GM12865 (cell line): ENCODE measurements at places on chromosomes 13 and 19.
A peak's percentile ranks its signal among the peaks of the same experiment; 100 is the strongest.

GRCh38 chr13:38688674-38689073 lies 1.8 kb downstream of the FREM2 start:
- no peak for DNase-seq

DNA sequence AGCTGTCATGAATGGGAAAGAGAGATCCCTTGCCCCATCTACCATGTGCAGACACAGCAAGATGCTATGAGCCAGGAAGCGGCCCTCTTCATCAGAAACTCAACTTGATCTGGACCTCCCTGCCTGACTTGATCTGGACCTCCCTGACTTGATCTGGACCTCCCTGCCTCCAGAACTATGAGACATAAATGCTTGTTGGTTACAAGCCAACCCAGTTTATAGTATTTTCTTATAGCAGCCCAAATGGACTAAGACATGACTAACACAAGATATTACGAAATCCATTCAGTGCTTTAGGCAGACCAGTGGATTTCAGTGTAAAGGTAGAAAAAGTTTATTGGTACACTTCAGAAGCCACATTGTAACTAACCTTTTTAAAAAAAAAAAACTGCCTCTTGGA lies 15.6 kb downstream of the PCID2 start:
- DNase-seq = no peak

GRCh38 chr19:29467824-29468401 lies 57.9 kb upstream of the VSTM2B start:
- peak; percentile 59 for DNase-seq

GRCh38 chr13:33933810-33934209 lies 115.9 kb downstream of the RFC3 start:
- no peak for DNase-seq

DNA sequence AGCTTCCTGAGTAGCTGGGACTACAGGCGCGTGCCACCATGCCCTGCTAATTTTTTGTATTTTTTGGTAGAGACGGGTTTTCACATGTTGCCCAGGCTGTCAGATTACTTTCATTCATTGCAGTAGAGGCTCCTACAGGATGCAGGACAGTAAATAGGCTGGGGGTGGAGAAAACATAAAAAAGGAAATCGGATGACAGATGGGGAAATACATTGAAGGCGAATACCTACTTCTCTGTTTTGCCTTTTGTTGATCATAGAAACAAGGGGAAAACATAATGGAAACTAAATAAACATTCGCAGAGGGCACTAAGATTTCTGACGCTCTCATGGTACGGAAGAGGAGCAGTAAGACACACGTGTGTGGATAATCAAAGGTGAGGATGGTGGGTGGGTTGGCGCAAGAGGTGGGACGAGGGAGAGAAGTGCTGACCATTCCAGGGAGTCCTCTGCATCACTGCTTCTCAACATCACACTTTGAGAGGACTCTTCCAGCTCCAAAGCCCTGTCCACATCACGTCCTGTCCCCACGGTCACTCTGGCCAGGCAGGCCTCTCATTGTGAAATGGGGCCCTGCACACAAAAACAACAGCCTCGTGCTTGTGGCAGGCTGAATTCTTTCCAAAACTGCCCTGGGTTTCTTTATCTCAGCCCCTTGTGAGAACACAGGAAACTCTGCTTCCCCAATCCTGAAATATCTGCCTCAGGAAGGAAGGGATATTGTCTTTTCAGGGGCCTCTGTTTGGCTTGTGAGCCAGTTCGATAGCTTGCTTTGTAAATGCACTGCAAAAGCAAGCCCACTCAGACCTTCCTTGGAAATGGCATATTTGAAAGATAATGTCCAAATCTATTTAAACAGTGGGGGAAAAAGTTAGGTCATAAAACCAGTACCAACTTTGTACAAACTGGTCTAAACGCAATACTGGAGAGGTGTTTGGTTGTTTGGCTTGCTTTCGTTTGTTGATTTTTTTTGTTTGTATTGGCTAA lies 188.5 kb downstream of the FOXO1 start:
- DNase-seq = no peak

DNA sequence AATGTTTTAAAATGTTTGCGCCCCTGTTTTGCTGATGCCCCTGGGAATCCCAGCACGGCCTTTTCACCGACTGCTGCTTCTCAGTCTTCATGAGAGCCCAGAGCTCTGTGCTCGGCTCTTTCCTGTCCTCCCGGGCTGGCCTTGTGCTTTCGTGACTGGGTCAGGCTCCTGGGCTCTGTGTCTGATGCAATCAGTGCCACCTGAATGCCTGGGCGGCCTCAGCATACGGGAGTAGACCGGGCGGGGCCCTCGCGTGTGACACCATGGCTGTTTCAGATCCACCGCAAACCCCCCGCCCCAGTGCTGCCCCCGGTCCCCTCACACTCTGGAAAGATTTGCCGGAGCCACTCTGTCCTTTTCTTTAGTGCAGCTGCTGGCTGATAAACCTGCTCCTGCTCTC lies 21.4 kb downstream of the PABPC3 start:
- DNase-seq = no peak

- DNase-seq = no peak
These were observed 55.7 kb downstream of the KLF2 start for GRCh38 chr19:16380314-16380695.

- no peak for DNase-seq
These were observed 26.1 kb upstream of the NDUFS7 start for GRCh38 chr19:1357531-1358109.

- peak; percentile 60 for DNase-seq
These were observed 7.1 kb downstream of the GPR108 start for GRCh38 chr19:6730153-6730804.

DNA sequence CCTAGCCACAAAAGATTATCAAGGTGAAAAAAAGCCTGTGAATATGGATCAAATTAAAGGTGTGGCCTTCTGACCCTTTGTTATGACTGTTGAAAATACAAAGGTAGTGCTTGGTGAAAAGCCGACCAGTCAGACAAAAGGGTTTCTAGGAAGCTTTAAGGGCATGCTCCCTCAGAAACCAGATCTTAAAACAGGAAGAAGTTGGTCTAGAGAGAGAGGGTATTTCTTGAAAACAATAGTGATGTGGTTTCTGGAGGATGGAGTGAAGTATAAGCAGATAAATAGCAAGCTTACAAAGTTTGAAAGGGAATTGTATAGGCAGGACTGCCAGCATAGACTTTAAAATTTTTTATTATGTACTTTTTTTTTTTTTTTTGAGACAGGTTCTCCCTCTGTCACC lies 5.0 kb upstream of the EID2 start:
- no peak for DNase-seq

DNA sequence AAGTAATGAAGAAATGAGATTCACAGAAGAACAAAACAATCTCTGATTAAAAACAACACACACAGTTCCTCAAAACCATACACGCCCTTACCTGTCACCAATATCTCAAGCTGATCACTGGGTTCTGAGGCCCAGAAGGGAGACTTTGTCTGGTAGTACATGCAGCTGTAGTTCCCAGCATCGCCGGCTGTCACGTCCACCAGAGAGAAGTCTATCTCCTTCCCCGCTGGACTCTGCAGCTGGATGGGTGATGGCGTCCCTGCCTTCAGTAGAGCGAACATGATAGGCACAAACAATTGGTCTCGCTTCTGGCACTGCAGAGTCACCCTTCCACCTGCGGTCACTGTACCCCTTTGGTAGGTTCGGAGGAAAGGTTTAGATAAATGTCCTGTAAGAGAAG lies 7.3 kb downstream of the TARM1 start:
- no peak for DNase-seq

DNA sequence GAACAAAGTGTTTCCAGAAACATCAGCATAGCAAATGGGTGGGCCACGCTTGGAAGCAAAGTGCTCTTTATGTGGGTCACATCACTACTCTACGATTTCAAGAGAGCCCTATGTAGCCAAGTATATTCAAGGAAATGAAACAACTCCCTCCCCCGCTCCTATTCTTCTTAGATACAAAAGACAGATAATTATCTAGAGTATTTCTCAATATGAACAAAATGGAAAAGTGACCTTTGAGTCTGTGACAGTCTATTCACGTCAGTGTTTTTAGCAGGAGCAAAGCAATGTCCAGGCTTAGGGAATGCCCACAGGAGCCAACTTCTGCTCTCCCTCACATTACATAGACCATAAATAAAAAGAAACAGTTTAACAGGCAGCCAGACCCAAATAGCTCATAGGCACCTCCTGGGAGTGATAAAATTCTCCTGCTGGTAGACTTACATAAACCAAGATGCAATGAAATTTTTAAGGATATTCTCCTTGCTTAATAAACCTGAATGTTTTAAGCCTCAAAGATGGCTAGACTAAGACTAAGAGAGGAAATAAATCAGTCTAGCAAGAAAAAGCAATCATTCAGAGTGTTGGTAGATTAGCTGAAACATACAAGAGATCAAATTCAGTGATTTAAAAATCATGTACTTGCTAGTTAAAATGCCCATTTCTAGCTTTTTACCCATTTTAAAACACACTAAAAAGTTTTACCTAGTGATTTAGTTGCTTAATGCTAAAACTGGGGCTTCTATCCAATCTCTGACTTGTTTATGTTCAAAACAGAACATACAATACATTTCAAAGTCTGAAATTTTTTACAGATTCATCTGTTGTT lies 182.8 kb downstream of the RGCC start:
- no peak for DNase-seq

- no peak for DNase-seq
These were observed 81.5 kb downstream of the UQCRFS1 start for GRCh38 chr19:29131456-29131855.

DNA sequence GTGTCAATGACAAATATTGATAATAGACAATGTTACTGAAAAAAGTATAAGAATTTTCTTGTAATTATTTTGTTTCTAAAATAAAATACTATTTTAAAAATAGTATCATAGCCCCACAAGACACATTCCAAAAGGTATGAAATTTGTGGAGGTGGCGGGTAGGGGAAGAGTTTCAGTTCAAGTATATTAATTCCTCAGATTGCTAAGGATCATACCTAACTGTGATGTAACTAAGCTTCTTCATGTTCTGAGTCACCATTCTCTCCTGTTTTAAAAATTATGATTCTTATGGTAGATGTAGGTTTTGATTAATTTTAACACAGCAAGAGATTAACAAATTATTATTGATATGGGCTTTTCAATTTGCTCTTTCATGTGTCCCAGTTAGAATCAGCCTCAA lies 61.3 kb downstream of the MYO16 start:
- no peak for DNase-seq

DNA sequence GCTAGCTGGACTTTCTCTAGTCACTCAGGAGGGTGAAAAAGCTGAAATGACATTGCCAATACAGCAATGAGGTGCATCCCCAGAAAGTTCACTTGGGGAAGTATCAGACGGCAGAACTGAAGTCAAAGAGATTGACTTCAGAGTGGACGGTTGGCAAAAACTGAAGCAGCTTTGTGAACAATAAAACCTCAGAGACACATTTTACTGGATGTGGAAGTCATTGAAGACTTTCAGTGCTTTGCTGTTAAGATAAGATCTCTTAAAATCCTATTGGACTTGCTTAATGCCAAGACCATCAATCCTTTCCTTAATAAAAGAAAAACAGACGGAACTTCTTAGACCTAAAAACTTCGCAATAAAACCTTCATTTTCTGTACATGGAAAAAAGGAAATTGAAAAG lies 103.7 kb downstream of the ABCC4 start:
- DNase-seq = no peak
